ENCODE measurements at places on chromosomes 1 and 21.

- DNase-seq: no peak
Observed at GRCh38 chr21:21722731-21723130, 724.5 kb downstream of the NCAM2 start.

DNA sequence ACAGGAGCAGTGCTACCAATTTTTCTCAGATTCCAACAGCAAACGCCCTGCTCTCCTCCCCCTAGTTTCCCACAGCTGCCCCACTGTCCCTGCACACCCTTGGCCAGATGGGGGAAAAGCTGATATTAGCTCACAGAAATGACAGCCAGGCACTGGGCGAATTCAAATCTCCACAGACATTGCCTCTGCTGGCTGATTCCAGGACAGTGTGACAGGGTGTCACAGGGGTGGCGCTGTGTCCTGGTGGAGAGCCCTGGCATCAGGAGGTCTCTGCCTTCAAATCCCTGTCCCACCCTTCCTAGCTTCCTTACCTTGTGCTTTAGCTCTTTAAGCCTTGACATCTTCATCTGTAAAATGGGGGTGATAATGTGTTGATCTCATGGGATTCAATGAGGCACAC, 10.4 kb downstream of the OLIG1 start:
- DNase-seq: no peak

GRCh38 chr21:31395791-31396190, 51.7 kb upstream of the TIAM1 start:
- DNase-seq: no peak

GRCh38 chr1:156676114-156676819, 940 bp downstream of the NES start:
- DNase-seq: peak; percentile 48

- DNase-seq: no peak
Observed at GRCh38 chr1:239297910-239298309, 88.5 kb upstream of the CHRM3 start.

- peak; percentile 57 for DNase-seq
Observed at GRCh38 chr1:6241887-6242740, 1.9 kb upstream of the HES3 start.

DNA sequence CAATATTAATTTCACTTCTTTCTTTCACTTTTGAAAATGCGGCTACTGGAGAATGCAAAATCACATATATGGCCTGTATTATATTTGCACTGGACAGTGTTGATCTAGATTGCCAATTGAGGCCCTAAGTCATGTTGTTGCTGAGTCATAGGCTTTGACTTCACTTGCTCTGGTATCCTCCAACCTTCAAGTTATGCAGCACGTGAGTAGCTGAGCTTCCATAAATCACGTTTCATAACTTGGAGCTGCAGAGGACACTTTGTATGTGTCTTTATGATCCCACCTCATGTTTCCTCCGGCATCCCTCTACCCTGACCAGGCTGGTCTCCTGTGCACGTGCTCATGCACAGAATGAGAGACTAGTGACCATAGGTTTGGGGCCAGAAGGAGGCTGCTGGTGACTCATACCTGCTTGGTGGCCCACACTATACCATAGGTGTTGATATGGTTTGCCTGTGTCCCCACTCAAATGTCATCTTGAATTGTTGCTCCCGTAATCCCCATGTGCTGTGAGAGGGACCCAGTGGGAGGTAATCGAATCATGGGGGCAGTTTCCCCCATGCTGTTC, 103.0 kb upstream of the TSPAN2 start:
- no peak for DNase-seq

DNA sequence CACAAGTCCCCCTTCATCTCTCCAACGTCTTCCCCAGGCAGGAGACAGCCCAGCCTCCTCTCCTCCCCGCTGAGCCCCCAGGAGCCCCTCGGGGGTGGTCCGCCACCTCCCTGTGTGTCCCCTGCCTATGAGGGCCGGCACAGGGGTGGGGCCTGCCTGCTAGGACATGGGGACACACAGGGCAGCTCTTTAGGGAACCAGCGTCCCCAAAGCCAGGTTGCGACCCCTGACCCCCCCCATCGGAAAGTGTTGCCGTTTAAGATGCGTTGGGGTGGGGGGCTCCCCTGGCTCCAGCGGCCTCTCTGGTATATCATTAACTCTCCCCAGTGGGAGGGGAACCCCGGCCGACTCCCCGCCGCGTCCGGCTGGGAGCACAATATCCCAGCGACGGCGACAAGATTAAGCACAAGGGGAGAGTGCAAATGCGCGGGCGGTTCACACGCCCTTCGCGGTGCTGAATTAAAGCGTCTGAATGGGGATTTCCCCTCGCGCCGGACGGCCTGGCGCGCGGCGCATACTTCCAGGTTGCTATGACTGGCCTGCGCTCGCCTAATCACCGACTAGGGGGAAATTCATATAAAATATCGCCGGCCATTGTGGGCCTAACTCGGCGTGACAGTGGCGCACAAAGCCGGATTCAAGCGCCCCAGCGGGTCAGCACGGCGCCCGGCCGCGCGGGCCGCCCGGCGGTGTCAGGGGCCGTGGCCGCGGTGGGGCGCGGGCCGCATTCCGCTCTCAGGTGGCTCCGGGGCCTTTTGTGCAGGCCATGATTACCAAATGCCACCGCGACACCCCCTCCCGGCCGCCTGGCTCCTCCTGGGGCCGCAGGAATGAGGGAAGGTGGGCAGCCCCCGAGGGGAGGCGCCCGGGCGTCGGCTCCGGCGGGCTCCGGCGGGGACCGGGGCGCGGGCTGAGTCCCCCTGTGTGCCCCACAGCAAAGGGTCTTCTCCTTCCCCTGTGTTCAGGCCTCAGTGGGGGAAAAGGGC, 30.9 kb downstream of the WNT3A start:
- DNase-seq: no peak

DNA sequence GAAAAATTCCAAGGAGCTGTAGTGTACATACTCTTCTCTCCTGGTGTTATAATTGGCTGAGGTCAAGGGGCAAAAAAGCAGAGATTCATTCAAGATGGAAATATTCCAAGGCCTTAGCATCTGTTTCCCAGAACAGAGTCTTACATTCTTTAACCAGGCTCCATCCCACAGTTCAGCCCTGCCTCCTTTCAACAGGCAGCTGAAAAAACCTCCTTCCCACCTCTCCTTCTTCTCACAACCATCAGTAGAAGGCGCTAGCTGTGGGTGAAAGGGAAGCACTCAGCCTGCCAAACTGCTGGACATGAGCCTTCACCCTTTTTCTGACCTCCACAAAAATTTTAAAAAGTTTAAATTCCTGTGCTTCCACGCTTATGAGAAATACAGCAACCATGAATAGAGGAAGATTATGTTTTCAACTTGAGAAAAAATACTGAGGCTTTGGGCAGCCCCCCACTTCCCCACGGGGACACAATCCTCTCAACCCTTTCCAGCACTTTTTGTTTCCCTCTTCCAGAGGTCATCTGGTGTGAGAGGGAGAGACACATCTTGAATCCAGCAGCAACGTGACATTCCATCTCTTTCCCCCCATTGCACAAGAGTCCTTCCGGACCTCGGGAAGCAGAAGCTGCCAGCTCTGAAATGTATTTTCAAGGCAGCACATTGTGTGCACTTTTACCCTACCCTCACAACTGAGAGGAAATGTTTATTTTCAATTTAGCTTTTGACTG, 43.2 kb upstream of the FMO2 start:
- DNase-seq: peak; percentile 85

- no peak for DNase-seq
Observed at GRCh38 chr1:17544776-17545350, 5.4 kb downstream of the ARHGEF10L start.

DNA sequence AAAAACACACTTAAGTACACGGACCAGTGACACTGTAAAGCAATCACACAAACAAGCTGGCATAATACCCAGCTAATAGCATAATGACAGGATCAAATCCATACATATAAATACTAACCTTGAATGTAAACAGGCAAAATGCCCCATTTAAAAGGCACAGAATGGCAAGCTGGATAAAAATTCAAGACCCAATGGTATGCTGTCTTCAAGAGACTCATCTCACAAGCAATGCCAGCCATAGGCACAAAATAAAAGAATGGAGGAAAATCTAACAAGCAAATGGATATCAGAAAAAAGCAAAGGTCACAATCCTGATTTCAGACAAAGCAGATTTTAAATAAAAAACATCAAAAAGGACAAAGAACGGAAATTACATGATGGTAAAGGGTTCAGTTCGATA, 79.1 kb upstream of the PTGFR start:
- DNase-seq: no peak

GRCh38 chr1:59163268-59164092, 133.4 kb upstream of the FGGY start:
- no peak for DNase-seq

DNA sequence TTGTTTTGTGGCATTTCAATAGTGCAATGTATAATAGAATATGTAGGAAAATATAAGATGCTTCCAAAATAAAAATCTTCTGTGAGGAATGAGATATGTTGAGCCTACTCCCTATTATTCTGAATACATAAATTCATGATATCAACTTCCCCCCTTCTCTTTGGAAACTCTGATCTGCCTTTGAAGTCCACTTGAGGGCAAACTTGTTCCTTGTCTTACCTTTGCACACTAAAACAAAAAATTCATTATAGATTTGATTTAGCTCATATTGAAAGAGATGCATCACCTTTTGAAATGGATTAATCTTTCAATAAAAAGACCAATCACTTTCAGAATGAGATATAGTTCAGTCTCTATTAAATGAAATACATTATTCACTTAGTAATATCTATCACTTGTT, 580.7 kb upstream of the ADGRL4 start:
- DNase-seq: no peak

DNA sequence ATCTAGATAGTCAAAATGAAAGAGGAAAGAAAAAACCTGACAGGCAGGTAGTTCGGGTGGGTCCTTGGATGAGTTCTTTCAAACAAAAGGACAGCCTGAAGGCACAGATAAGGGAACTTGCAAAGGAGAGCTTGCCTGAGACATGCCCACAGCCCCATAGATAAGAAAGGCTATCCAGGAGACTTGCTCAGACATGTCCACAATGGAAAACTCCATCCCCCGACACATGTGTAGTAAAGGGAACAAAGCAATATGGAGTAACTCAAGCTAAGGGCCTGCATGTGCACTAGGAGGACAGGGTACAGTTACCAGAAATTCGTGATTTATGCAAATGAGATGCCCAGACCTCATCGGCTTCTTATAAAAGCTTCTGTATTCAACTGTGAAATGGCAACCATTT, 281.5 kb downstream of the NEGR1 start:
- DNase-seq: no peak

GRCh38 chr1:63864224-63864641, 90.4 kb downstream of the ROR1 start:
- DNase-seq: no peak

- DNase-seq: no peak
Observed at GRCh38 chr1:111696330-111696729, 42.9 kb downstream of the INKA2 start.

- DNase-seq: peak; percentile 37
Observed at GRCh38 chr1:8815582-8816151, 1.8 kb downstream of the RERE start.

DNA sequence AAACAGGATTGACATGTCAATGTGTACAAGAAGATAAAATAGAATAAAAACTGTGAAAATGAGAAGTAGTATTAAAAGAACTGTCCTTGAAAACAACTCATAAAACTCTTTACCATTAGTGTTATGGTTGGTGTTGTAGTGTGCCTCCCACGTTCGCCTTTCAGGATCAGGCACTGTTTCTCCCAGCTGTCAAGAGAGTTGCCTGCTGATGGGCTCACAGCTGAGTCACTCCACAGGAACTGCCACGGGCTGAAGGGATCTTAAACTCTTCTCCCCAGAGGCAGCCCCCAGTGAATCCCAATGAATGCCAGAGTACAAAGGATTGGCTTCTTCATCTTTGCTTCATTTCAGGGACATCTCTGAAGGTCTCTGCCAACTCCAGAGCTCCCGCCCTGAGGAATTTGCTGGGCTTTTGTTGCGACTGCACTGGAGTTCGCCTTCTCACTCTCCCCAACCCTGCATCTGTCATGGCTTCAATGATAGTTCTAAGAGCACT, 119.6 kb downstream of the ADGRL2 start:
- DNase-seq: peak; percentile 41

GRCh38 chr1:208942394-208943130, 641.0 kb upstream of the CAMK1G start:
- DNase-seq: no peak

DNA sequence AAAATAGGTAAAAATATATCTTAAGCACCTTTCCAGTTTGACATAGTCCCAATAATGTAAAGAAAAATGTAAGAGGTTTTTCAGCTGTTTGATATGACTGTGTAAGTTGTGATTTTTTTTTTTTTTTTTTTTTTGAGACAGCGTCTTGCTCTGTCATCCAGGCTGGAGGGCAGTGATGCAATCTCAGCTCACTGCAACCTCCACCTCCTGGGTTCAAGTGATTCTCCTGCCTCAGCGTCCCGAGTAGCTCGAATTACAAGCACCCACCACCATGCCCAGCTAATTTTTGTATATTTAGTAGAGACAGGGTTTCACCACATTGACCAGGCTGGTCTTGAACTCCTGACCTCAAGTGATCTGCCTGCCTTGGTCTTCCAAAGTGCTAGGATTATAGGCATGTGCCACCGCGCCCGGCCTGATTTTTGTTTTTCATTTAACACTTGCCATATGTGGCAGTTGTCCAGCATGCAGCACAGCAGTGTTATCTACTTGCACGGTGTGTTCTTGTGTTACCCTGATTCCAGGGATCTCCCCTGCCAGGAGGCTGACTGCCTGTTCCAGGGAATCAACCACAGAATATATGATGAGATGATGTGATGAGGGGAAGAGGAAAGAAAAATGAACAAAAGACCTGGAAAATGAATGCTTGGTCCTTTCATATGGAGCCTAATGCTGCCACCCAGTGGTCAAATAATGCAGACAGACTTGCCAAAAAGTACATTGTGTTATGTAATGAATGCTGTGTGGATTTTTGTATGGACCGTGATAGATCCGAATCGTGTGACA, 79.0 kb downstream of the RAVER2 start:
- peak; percentile 64 for DNase-seq

DNA sequence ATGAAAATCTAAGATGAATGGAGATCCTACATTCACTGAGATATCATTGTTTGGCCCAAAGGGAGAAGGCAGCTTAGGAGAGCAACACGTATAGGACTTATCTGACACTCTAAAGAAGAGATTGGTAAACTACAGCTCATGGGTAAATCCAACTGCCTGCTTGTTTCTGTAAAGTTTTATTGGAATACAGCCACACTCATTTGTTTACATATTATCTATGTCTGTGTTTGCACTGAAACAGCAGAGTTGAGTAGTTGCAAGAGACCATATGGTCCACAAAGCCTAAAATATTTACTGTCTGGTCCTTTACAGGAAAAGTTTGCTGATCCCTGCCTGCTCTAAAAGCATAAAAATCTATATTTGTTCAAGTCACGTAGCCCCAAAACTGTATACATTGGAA, 14.3 kb upstream of the LRRC53 start:
- no peak for DNase-seq
